ENCODE measurements at places on chromosomes 6 and 20. TPM values are rescaled to one million over a fixed set of nuclear protein-coding genes. Genes with fewer than 3 reads are reported as not detected.

DNA sequence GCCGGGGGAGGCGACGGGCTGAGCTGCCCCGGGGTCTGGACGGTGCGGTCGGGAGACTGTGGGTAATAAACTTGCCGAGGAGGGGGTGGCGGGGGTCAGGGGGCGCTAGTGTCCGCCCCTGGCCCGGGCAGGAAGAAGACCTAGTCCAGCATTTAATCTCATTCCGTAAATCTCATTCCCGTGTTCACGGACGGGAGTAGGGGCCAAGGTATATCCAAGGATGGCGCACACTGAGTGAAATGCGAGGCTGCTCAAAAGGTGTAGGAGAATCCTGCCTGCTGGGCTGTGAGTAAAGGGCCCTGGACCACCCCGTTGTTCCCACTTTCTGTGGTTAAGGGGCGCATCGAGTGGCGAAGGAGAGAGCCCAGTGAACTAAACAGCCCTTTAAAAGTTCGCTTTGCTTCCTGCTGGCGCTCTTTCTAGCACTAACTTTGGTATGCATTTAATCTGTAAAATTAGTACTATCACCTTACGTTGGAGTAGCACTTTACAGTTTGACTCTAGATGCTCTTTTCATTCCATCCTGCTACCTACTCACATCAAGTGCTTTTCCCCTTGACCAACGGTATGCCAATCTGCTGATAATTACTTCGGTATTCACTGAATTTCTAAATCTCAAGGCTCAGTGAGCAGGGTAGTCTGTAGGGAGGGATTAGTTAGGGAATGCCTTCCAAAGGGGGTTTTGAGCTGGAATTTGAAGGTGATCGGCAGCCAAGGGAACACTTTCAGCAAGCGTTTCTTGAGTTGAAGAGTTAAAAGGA, 730 bp downstream of the PARD6B start:
- DNase-seq = no peak

DNA sequence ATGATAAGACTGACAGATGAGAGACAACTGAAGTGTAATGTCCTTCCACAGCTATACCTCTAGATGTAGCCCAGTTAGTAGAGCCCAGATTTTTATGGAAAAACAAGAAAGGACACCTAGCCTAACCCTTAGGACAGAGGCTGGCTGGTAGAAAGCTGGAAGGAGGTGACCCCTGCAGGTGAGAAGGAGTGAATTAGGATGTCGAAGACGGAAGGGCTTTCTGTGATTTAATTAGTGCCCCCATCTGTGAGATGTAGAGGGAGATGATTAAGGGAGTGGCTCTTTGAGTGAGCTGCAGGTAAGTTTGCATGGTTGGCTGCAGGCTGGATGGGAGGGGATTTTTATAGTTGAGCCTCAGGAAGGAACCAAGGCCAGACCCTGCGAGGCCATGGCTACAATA, 82.8 kb downstream of the GFRA4 start:
- no peak for DNase-seq

- no peak for DNase-seq
Observed at GRCh38 chr6:106770663-106771062, 141.3 kb downstream of the QRSL1 start.

- no peak for DNase-seq
Observed at GRCh38 chr6:3165631-3166534, 8.5 kb upstream of the TUBB2A start.

- DNase-seq = no peak
Observed at GRCh38 chr6:163999475-164000125, 585.1 kb downstream of the QKI start.

DNA sequence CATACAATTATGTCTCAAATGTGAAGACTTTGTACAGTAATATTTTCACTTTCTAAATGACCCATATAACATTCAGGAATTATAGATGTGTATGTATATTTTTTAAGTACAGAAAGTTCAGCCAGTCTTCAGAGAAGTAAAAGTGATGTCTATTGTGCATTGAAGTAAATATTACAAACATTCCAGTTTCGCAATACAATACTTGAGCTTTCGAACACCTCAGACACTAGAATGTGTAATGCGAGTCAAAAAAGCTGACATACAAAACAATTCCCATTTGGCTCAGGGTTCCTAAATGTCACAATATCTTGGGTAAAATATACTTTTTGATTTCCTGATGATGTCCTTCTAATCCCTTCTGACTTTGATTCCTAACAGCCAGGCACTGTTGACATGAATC, 101.4 kb downstream of the ZNF217 start:
- DNase-seq = no peak

DNA sequence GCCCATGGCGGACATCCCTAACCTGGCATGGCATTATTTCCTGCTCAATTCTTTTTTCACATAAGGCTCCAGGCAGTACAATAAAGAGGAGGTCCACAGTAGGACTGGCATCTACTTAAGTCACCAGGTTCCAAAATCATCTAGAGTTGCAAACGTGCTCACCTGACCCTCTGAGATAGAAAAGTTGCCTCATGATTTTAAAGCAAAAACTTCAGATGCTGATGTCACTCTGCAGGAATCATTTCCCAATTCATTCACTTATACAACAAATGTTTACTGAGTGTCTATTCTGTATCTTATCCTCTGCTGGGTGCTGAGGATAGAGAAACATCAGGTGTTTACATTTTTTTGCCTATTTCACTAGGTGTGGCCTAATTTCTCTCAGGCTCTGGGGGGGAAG, 2.2 kb downstream of the ADGRF4 start:
- DNase-seq = no peak

DNA sequence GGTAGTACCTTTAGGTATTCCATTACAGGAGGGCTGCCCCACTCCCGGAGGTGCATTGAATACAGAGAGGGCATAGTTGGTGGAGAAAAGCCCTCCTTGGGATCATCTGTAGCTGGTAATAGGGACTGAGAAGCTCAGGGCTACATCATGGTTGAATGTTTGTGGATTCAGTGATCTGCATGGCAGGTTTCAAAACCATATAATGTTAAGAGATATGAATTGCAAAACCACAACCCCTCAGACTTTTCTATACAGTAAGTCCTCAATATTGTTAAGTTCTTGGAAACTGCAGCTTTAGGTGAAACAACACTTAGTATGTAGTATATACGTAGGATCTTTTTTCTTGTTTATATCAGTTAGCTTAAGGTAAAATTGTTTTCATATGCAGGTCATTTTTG, 11.3 kb downstream of the TULP4 start:
- DNase-seq = no peak

DNA sequence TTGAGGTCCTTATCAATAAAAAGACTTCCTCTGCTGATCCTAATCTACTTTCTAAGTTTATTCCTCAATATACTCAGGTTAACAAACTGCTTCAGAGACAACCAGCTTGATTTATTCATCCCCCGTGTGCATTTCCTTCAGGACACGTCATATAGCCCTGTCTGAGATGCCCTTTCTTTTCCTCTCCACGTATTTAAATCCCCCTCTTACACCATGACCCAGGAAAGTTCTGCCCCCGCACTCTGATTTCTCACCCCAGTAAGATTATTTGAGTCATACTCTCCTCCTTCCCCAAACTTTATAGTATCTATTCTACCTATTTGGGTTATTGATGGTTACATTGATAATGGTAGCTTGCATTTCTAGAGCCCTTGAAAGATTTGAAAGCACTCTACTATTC, 9.8 kb upstream of the CGA start:
- DNase-seq = no peak

DNA sequence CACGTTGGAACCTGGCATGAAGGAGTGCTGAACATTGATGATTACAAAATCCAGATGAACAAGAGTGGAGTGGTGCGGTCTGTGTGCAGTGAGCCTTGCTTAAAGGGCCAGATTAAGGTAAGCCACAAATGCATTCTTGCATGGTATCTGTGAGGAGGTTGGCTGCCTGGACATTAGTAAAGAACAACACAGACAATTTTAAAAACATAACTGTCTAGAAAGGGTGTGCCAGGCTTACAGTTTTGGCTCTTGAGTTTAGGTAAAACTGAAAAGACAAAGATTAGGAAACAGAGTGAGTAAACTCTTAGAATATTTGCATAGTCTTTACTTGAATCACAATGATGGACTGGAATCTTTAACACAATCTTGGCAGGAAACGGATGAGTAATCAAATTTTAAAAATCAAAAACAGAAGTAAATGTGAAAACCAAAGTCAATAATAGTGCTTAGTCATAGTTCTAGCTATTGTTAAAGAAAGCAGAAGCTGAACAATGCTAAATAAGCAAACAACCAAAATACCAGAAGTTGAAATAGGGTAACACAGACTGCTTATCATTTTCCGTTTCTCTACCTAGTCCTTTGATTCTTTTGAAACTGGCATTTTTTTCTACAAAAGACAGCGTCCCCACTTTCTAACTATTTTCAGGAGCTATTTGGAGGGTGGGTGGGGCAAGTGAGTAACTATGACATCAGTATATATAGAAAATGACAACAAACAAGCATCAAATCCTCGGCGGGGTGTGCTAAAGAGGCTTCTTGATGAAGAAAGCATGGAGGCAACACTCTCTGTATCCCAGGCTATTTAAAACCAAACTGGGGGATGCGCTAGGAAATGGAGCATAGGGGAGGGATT, 185.8 kb upstream of the RAB32 start:
- no peak for DNase-seq

GRCh38 chr20:41314386-41314785, 3.1 kb downstream of the ZHX3 start:
- no peak for DNase-seq

DNA sequence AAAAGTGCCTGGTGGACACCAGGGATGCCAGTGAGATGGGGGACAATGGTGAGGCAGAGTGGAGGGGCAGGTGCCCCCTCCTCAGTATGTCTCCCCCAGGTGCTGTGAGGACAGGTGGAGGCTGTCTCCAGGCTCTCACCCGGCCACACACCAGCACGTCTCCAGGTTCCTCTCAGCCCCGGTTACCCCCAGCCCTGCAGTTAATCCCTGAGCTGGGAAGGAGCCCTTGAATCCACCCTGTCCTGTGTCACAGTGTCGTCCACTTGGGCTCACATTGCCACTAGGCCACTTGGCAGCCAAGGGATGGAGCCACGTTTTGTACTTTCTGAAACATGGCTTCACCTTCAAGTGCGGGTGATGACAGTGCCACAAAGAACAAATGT, 21.7 kb upstream of the HLA-B start:
- no peak for DNase-seq

DNA sequence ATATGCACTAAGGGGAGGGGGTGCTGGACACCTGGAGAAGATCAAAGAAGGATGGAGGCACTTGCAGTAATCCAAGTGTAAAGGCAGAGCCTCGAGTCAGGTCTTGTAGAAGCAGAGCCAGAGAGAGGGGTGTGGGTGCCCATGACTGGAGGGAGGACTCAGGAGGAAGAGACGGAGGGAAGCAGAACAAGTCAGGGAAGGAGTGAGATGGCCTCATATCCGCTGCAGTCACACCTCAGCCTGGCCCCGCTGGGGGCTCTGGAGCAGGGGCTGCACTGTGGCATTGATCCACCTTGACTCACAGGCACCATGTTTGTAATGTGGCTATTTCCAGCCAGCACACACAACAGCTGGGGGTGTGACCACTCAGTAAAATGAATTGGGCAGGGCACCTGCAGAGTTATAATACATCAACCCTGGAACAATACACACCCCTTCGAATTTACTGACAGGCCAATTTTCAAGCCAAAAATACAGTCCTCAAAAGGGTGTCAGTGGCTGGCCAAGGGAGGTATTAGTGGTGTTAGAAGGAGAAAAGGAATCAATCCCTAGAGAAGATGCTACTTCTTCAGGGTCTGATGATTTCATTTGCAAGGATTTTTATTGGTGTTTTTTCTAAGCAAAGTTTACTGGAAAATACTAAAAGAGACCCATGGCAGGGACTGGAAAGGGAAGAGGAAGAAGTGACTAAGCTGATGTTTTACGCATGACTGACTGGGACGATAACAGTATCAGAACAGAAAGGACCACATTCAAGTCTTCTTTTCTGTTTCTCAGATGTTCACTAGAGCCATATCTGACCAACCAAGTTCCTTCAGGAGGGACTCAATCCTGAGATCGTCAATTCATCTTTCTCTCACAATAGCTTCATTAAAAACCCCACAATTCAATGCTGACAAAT, 18.9 kb upstream of the NXT1 start:
- no peak for DNase-seq

DNA sequence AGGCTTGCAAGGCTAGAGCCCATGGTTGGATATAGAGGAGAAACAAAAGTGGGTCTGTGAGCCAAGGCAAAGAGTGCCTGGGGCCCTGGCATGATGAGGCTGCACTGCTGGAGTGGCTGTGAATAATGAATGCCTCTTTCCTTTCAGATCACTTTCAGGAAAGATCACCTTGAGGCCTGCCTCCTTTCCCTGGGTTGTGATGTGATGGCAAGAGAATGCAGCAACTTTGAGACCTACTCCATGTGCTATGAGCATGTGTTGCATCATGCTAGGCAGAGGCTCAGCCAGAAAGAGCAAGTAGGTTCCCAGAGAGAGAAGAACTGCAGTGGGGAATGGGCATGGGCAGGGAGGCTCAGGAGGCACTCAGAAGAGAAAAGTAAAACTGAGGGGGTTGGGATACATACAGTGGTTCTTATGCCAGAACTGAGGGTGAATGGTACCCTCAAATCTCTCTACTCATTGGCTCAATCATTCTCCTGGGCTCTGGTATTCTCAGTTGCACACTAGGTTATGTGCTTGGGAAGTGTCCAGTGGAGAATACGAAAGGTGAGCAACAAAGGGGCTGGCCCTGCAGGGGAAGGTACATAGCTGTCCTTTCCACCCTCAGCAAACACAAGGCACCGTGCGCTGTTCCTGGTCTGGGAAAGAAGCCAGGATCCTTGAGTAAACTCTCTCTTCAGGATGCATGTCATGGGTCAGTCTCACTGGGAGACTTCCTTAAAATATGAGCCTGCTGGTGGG, 45.9 kb downstream of the CD164 start:
- peak; percentile 80 for DNase-seq

- DNase-seq = no peak
Observed at GRCh38 chr6:113610377-113610988, 246.7 kb upstream of the MARCKS start.

GRCh38 chr6:134903448-134903847, 46.5 kb downstream of the ALDH8A1 start:
- DNase-seq = no peak

GRCh38 chr6:56570413-56571359, 72.0 kb downstream of the DST start:
- DNase-seq = no peak

DNA sequence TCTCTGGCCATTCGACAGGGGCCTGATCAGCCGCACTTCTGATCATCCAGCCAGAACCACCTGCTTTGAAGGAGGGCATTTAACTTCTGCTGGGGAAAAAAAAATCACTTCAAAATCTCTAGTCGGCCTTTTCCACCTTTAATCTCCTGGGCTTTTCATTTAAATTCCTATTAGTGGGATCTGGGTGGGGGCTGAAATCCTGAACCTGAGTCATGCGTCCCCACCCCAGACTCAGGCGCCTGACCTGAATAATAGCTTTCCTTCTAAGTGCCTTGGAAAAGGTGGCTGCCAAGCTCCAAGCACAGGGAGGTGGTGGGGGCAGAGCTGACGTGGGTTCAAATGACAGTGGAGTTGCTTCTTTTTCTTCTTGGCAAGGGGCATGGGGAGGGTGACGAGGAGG, 246.0 kb upstream of the EXOC2 start:
- DNase-seq = no peak

GRCh38 chr20:47400685-47401084, 44.2 kb upstream of the ZMYND8 start:
- no peak for DNase-seq

The GLP1R gene
- total RNA-seq = 0.06 TPM

The PLCB4 gene
- 27.2 TPM for total RNA-seq

The ARMH2 gene
- total RNA-seq = not detected

The FAM217A gene
- total RNA-seq = 0.09 TPM

The GFOD1 gene
- total RNA-seq = 17.4 TPM

The SSTR4 gene
- not detected for total RNA-seq

The CDC25B gene
- 38.9 TPM for total RNA-seq

The RBBP8NL gene
- total RNA-seq = 6.2 TPM

The CD109 gene
- 3.9 TPM for total RNA-seq

The PPP1R3G gene
- 2.8 TPM for total RNA-seq

The NEDD9 gene
- total RNA-seq = 18.1 TPM
